ENCODE measurements at places on chromosomes 4 and X. TPM values are rescaled to one million over a fixed set of nuclear protein-coding genes. Genes with fewer than 3 reads are reported as not detected.

SOD3 gene
- 4.1 TPM for total RNA-seq

CDKL5 gene
- total RNA-seq: 13.0 TPM

ASB5 gene
- 0.18 TPM for total RNA-seq

GYPE gene
- not detected for total RNA-seq

BEX2 gene
- 32.8 TPM for total RNA-seq

FGF13 gene
- total RNA-seq: 32.2 TPM

LIN54 gene
- total RNA-seq: 13.2 TPM

PRR32 gene
- not detected for total RNA-seq

ARMCX1 gene
- total RNA-seq: 27.4 TPM

TMEM47 gene
- 15.7 TPM for total RNA-seq

SLITRK4 gene
- not detected for total RNA-seq

ITIH6 gene
- total RNA-seq: 0.04 TPM

MAGED4B gene
- total RNA-seq: 88.7 TPM

CFAP299 gene
- total RNA-seq: not detected

XAGE2 gene
- total RNA-seq: not detected

BEND4 gene
- total RNA-seq: 43.0 TPM

AADAT gene
- 12.3 TPM for total RNA-seq

PPA2 gene
- 64.0 TPM for total RNA-seq

AFF2 gene
- 6.0 TPM for total RNA-seq

XIAP gene
- total RNA-seq: 31.4 TPM

PRRG1 gene
- total RNA-seq: 6.7 TPM

ERAS gene
- not detected for total RNA-seq

ZNF157 gene
- total RNA-seq: 1.7 TPM

ARR3 gene
- total RNA-seq: not detected

SLC49A3 gene
- total RNA-seq: 5.8 TPM

AMER1 gene
- 9.9 TPM for total RNA-seq

GCNA gene
- 1.0 TPM for total RNA-seq
